H1 (cell line): ENCODE measurements at places on chromosomes 2 and 18.

GRCh38 chr18:22346401-22346952, 71.2 kb downstream of the CTAGE1 start:
- DNase-seq, result no peak

DNA sequence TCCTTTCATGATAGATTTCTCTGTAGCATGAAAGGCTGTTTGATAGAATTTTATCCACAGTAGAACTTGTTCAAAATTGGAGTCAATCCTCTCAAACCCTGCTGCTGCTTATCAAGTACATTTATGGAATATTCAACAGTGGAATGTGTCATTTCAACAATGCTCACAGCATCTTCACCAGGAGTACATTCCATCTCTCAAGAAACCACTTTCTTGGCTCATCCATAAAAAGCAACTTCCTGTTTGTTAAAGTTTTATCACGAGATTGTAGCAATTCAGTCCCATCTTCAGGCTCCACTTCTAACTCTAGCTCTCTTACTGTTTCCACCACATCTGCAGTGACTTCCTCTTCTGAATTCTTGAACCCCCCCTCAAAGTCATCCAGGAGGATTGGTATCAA, 29.4 kb downstream of the PDCL3 start:
- no peak for DNase-seq

GRCh38 chr2:47056868-47057686, 98.0 kb downstream of the STPG4 start:
- DNase-seq, result no peak

GRCh38 chr2:199434555-199434954, 23.2 kb downstream of the SATB2 start:
- DNase-seq, result no peak

- DNase-seq, result no peak
These were observed 2.3 kb downstream of the INHBB start for GRCh38 chr2:120348134-120348736.
